ENCODE measurements at places on chromosomes 5 and 9. TPM values are rescaled to one million over a fixed set of nuclear protein-coding genes. Genes with fewer than 3 reads are reported as not detected.

GRCh38 chr9:96020300-96020791 lies 144.9 kb downstream of the ERCC6L2 start:
- DNase-seq: no peak
- H3K27me3 ChIP-seq: peaks cover 23% of the 10 kb centered on the region
- peaks cover 11% of the 10 kb centered on the region for H3K36me3 ChIP-seq
- peaks cover 24% of the 10 kb centered on the region for H3K4me1 ChIP-seq
- peak overlapping the region; percentile 63 for H3K4me3 ChIP-seq

The LCN10 gene
- total RNA-seq: 7.6 TPM

DNA sequence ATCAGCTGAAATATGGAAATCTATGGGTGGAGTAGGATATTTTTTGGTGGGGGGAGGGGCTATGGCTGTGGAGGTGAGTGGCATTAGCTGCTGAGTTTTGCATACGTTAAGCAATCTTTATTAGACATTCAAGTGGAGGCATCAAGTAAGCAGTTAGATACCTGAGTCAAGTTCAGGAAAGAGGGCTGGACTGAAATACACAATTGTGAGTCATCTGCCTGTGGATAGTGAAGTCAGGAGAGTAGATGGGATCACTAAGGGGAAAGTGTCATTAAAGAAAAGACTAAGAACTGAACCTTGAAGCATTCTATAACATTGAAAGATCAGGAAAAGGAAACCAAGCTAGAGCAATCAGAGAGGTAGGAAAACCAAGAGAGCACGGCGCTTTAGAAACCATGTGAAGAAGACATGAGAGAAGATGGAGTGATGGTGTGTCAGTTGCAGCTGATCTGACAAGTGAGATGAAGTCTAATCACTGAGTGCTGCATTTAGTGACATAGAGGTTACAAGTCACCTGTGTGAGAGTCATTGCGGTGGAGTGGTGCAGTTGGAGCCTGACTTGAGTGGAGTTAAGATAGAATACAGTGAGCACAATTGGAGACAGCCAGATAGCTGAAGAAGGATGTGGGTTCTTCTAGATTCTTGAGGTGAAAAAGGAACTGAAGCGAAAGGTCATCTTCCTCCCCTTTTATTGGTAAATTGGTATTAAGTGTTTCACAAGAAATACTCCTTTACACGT lies 88.7 kb downstream of the PIP5K1B start:
- H3K36me3 ChIP-seq: no peaks in the 10 kb centered on the region
- DNase-seq: no peak
- no peaks in the 10 kb centered on the region for H3K27me3 ChIP-seq
- H3K4me1 ChIP-seq: no peaks in the 10 kb centered on the region
- H3K4me3 ChIP-seq: no peak overlapping the region
- H3K27ac ChIP-seq: no peak overlapping the region

The GGTA1 gene
- 18.7 TPM for total RNA-seq

GRCh38 chr9:116327701-116328405 lies 174.3 kb downstream of the PAPPA start:
- no peak overlapping the region for H3K27ac ChIP-seq
- H3K36me3 ChIP-seq: no peaks in the 10 kb centered on the region
- H3K4me3 ChIP-seq: no peak overlapping the region
- H3K27me3 ChIP-seq: no peaks in the 10 kb centered on the region

The PCDHGA5 gene
- 5.2 TPM for total RNA-seq

GRCh38 chr5:168059131-168059530 lies 232.3 kb upstream of the WWC1 start:
- no peaks in the 10 kb centered on the region for H3K4me1 ChIP-seq
- H3K27me3 ChIP-seq: no peaks in the 10 kb centered on the region
- no peak for DNase-seq
- no peaks in the 10 kb centered on the region for H3K36me3 ChIP-seq

Data from esophagus muscularis mucosa (tissue), 4 donors.